ENCODE measurements at places on chromosomes 12 and 14.

GRCh38 chr12:58919231-58920101, 838 bp downstream of the LRIG3 start:
- no peak for DNase-seq

- DNase-seq = no peak
Observed at GRCh38 chr12:31951008-31951407, 8.2 kb upstream of the RESF1 start.

GRCh38 chr14:100138082-100138787, 21.2 kb downstream of the DEGS2 start:
- no peak for DNase-seq

DNA sequence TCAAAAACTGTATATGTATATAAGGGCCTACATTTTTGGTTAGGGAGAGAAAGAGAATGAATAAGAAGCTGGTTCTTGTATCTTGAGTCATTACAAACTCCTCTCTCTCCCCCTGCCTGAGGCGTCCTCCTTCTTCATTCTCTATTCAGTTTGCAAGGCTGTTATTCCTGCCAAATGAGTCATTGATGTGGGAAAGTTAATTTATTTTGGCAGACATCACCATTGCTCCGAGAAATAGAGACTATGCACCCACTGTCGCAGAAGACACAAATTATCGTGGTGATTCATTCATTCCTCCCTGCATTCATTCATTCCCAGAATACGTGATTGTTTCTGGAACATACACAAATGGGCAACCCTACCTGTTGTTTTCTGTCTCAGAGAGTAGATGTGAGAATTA, 112.5 kb upstream of the MED13L start:
- no peak for DNase-seq

DNA sequence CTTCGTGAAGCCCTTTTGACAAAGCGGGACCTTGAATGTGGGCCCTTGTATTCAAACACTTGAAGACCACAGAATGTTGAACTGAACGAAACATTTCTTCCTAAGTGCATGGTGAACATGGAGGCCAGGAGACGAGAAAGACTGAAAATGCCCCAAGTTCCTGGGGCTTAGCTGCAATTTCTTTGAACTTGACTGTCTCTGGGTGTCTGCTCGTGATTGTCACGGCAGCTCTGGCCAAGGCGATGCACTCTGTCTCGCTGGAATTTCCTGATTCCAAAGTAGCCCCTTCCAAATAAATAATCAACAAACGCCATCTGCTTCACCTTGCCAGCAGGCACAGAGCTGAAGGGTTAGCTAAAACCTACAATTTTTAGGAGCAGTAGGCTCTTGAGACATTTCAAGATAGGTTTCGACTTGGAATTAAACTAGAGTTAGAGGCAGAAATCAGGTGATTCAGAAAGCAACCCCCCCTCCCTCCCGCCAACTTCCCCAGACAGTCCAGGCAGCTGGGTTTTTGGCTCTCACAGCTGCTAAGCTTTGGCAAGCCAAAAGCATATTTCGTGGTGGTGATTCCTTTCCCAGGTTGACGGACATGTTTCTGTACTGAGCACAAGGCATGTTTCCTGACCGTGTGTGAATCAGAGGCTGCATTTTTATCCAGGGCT, 13.5 kb upstream of the IRF2BPL start:
- DNase-seq = no peak

DNA sequence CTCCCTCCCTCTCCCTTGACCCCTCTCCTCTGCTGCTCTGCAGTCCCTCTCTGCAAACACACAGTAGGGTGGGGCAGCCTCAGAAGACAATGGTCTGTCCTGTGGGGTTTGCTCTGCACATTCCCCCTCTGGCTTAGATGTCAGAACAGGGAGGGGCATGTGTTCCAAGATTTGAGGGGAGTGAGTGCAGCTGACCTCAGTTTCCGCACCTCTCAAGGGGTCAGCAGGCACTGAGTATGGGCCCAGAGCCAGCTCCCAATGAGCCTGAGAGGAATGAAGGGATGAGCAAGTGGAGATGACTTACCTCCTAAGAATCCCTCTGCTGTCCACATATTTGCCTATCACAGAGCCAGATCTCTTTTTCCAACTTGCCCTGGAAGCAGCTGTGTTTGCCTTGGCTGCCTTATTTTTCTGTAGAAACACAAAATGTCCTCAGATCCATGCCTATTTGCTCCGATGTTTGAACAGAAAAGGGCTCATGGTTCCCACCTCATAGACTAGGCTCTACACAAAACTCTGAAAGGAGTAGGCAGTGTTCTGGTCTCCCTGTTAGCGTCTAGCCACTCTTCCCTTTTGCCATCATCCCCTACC, 111.4 kb downstream of the CRACR2A start:
- DNase-seq = no peak

- no peak for DNase-seq
Observed at GRCh38 chr12:81161680-81162079, 83.8 kb downstream of the ACSS3 start.

DNA sequence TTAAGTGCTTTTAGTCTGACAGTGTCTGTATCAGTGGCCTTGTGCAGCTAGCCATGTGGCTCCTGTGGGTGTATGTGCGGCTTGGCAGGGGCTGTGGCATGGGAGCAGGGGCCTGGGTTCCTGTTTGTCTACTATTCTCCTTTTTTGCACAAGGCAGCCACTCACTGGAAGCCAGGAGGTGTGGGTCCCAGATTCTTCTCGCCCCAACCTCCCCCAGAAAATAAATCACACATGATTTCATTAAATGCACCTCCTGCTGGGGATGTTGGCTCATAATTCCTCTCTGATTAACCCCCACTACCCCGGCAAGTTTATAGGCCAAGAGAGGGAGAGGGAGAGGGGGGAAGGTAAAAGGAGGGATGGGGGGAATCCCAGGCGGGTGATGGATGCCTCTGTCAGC, 17.6 kb downstream of the CALCOCO1 start:
- DNase-seq = no peak

DNA sequence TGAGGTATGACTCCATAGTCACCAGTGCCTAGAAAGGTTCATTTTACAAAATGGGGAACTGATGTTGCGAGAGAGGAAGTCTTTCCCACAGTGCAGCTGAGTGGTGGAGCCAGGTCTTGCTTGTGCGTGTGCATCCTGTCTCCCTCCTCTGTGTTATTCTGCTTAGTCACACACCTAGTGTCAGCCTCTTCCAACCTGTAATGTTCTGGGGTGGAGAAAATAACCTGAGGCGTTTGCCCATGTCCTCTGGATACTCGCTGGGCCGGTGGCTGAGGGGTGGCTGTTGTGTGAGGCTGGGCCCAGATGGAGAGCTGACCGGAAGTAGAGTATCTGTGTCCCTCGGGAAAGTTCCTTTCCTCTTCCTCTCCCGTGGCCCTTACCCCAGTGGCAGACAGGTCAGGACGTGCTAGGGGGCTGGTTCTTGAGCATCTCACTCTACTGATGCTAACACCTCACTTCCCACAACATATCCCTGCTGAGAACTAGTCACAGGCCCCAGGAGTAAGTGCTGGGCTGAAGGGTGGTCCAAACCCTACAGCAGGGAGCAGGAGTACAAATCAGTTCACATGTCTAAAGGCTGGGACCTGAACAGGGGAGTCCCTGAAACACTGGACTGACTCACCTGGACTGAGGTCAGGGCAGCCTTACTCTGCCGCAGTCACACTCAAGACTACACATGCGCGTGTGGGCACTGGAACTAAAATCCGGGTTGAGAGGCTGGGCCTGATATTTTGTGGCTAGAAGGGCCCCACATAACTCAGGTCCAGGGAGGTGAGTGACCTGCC, 7.0 kb downstream of the MLF2 start:
- DNase-seq = no peak

- DNase-seq = no peak
Observed at GRCh38 chr14:66078006-66078405, 408.2 kb upstream of the CCDC196 start.

- no peak for DNase-seq
Observed at GRCh38 chr14:72178517-72178916, 246.3 kb downstream of the RGS6 start.

- no peak for DNase-seq
Observed at GRCh38 chr12:71892059-71892458, 46.6 kb upstream of the TPH2 start.

GRCh38 chr12:92457458-92458180, 245.2 kb upstream of the PLEKHG7 start:
- no peak for DNase-seq

DNA sequence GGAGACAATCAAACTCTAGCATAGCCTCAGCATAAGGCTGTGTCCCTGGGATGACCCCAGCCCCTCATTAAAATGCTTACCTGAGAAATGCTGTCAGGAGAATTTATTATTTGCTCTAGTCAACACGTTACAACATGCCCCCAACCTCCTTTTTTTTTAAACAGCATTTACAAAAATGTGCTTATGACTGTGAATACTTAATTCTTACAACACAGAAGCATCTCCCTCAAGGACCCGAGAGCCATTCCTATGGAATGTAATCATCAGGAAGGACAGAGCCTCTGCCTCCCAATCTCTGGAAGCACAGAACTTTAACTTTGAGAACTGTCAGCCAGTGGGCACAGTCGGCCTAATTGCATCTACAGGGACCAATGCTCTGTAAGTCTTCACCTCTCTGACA, 136.6 kb upstream of the OVCH1 start:
- no peak for DNase-seq

GRCh38 chr12:128268379-128268995, 1.5 kb downstream of the TMEM132C start:
- no peak for DNase-seq

DNA sequence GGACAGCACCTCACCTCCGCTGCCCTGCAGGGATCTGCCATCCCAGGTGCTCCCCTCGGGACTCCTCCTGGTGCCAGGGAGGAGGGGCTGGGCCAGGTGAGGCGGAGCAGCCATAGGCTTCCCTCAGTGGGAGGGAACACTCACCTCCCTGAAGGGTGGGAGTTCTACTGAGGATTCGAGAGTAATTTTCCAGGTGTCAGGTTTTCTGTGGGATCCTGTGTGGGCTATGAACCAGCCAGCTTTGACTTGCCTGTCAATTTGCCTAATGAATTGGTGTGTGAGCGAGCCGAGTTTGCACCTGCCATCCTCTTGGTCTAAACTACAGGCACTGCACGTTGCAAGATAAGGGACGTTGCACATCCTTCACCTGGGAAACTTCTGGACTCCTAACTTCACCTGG, 50.3 kb downstream of the NOC4L start:
- DNase-seq = no peak

DNA sequence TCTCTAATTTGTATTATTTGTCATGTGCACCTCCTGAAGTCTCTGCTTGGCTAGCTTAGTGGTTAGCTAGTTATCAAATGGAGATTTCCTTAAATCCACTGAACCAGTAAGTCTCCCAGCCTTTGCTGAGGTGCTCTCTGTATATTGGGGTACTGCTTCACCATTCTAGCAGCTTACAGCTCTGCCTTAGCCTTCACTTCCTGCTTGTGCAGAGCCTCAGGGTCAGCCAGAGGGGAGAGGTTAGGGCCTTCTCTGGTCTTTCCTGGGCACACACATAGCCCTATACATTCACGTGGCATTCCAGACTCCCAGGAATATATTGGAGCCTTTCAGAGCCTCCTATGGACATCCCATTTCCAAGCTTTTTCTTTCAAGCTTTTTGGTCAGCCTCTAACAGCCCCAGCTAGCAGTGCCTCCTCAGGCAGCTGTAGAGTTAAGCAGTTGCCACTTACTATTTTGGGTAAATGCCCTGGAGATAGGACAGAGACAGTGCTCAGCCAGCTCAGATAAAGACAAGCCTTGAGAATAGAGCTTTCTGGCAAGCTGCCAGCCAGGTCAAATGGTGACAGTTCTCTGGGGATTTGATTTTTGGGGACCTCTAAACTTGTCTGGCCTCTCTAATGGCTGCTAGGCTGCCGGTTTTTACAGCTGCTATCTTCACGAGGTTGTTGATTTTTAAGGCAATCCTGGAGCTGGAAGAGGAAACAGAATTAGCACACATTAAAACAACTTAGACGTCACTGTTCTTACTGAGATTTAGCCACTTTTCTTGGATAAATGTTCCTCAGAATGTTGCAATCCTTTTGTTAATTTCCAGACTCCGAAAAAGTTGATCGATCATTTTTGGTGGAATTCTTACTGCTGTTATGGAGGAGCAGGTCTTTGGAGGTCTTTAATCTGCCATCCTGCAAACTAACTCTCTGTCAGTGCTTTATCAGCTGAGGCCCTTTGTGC, 32.9 kb downstream of the FBXW8 start:
- DNase-seq = no peak

- DNase-seq = no peak
Observed at GRCh38 chr14:28381656-28382055, 384.9 kb upstream of the FOXG1 start.

GRCh38 chr12:57474862-57475261, 4.8 kb downstream of the ARHGAP9 start:
- DNase-seq = no peak

- no peak for DNase-seq
Observed at GRCh38 chr12:53504004-53504920, 3.0 kb downstream of the NPFF start.

- no peak for DNase-seq
Observed at GRCh38 chr12:49414364-49414763, 47.1 kb downstream of the SPATS2 start.

- DNase-seq = no peak
Observed at GRCh38 chr12:590206-590750, 73.0 kb downstream of the NINJ2 start.

DNA sequence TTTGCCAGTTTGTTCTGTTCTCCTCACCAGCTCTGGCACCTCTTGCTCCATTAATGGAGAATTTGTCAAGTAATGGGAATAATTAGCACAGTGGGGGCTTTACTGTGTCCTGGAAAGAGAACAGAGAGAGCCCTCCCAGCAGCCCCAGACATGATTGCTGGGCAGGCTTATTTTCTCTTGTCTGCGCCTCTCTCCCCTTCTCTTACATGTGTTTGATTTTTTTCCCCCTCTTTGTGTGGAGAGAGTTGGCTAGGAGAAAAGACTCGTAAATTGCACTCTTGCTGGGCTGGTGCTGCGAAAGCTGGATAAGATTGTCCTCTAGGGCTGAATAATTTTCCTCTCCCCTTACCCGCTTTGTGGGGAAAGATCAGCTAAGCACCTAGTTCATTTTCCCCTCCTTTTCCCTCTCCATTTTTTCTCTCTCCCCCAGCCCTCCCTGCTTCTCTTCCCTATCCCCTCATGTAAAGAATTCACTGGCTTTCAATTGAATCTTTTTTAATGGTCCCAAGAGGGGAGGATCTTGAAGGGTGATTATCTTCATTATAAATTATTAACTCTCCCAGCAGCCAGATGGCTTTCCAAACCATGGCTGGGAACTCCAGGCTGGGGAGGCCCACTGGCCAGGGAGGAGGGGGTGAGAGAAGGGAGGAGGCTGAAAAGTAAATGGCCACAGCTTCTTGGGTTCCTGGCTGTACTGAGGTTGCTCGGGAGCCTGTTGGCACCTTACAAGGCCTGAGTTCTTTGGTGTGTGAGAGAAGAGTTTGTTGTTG, 62.2 kb downstream of the NRXN3 start:
- DNase-seq = no peak

Measured in effector CD8-positive, alpha-beta T cell (primary cell).